ENCODE measurements at places on chromosomes 6 and 20.

- DNase-seq = no peak
Observed at GRCh38 chr20:36243726-36244125, 7.4 kb downstream of the AAR2 start.

DNA sequence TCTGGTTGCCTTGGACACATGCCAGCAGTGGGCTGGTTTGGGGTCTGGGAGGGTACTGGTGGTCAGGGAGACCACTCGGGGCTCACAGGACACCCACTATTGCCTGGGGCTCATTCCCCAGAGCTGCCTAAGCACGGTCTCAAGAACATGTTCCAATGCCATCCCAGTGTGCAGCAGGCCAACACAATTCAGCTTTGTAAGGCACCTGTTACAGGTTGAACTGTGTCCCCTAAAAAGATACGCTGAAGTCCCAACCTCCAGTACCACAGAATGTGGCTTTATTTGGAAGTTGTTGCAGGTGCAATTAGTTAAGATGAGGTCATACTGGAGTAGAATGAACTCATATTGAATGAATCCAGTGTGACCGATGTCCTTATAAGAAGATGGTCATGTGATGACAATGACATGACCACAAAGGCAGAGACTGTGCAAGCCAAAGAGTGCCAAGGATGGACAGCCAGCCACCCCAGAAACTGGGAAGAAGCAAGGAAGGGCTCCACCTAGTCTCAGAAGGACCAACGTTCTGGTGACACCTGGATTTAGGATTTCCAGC, 13.5 kb upstream of the MAS1 start:
- DNase-seq = no peak

DNA sequence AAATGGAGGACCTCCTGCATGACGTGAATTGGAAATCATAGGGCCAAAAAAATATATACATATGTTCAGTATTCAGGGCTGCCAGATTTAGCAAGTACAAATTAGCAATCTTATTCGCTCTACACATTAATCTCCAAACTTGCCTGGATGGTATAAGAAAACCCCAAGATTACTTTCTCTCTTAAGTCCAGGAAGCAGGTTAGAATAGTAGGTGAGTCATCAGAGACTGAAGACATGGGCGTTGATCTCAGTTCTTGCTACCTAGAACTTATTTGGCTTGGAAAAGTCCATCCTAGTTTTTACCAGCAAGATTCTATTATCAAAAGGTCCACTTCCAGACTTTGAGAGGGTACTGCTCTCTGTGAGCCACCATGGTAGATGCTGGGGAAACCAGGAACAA, 47.4 kb downstream of the GPR63 start:
- DNase-seq = no peak

GRCh38 chr6:168415098-168415992, 25.6 kb upstream of the SMOC2 start:
- DNase-seq = no peak

DNA sequence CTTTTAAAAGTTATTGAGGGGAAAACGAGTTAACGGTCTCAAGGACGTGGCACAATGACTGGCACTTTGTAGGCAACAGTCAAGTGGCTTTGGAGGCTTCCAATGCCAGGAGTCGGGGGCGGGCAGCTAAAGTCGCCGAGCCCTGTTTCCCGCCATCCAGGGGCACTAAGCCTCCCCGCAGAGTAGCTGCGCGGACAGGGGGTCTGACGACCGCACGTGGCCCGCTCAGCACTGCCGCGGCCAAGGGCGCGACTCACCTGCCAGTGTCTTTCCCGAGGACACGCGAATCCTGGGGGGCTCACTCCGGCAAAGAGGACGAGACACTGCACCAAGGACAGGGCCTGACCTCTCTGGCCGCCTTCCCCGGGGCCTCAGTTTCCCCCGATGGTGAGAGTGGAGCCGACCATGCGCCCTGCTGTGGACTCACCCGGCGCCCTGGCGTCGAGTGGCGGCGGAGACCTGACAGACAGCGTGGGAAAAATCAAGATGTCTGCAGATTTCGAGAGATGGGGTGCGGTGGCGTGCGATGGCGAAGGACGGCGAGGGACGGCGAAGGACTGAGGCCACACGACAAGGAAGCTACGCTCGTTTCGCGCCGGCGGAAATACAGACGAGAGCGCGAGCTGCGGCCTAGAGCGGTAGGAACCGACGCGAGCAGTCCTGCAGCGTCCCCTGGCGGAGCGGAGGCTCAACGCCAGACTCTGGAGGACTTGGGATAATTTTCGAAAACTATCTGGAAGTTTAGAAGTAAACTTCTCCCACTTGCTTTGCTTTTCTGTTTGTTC, at the start of gene SNHG17:
Gene SNHG17 (minus strand): TSS at position 559 of the 785 bp plus-strand sequence.
- peak; percentile 84 for DNase-seq

DNA sequence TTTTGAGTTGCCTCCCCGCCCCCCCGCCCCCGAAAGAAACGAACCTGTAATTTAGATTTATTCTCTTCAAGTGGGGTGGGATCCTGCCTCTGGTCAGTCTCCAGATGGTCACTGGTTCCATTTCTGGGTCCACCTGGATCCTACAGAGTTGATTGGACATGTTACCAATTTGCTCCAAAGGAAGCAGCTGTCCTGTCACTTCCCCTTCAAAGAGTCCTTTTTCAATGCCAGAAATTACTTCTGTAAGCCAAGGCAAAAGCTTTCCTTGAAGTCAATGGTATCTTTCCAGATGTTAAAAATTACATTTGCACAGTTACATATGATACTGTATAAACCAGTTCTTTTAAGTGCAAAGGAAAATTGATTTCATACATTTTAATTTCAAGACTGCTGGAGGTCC, 12.0 kb upstream of the ANKRD60 start:
- no peak for DNase-seq

- peak; percentile 59 for DNase-seq
Observed at GRCh38 chr20:62156592-62157386, 13.2 kb downstream of the SS18L1 start.
